ENCODE measurements at places on chromosomes 4 and X.

DNA sequence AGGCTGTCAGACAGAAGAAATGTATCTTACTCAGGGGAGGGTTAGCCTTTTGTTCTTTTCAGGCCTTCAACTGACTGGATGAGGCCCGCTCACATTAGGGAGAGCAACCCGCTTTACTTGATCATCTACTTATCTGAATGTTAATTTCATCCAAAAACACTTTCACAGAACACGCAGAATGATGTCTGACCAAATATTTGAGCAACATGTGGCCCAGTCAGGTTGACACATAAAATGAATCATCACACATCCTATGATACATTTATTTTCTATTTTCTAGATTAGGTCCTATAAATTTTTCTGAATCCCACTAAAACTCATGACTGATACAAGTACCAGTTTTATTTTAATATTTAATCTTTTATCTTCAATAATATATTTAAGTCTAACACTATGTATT, 260.3 kb downstream of the IL15 start:
- DNase-seq: no peak

DNA sequence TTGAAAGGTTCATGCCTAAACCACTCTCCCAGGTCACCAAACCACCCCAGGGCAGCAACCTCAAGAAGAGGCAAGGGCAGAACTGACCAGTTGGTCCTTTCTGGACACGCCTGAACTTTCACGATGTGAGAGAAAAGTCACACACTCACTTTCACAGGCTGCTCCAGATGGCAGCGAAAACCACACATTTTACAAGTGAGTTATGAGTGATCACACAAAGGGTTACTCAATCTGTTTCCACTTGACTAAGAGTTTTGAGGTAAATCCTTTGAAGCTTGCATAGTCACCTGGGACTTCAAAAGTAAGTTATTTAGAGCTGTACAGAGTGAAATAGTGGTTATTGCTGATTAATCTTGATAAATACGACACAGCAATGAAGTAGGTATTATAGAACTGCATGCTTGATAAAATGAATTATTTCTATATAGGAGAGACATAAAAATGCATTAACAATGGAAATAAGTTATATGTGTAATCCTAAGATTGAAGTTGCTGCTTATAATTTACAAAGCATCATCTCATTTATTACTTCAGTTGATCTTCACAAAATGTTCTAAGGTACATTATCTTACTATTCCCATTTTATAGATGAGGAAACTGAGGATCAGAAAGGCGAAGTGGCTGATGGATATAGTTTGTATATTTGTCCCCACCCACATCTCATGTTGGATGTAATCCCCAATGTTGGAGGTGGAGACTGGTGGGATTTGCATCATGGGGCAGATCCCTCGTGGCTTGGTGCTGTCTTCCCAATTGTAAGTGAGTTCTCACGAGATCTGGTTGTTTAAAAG, 103.0 kb upstream of the KLF3 start:
- no peak for DNase-seq

DNA sequence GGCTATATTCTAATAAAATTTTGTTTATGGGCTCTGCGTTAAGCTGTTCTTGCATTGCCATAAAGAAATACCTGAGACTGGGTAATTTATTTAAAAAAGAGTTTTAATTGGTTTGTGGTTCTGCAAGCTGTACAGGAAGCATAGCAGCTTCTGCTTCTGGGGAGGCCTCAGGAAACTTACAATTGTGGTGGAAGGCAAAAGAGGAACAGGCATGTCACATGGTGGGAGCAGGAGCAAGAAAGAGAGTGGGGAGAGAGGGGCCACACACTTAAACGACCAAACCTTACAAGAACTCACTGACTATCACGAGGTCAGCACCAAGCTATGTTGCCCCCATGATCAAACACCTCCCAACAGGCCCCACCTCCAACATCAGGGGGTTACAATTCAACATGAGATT, 74.0 kb downstream of the FHDC1 start:
- DNase-seq: no peak

DNA sequence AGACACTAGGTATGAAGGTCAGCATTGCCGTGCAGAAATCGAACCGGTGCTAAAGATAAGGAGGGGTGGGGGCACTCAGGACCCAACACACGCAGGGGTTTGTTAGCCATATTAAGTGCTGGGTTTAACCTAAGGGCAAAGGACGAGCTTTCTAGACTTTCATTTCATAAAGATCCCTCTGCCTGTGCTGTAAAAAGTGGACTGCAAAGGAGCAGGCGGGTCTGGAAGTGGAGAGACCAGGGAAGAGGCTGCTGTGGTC, 1.3 kb downstream of the CASP3 start:
- no peak for DNase-seq

GRCh38 chr4:112127803-112128202, 17.5 kb upstream of the FAM241A start:
- no peak for DNase-seq
